ENCODE measurements at places on chromosomes 11 and 22. TPM values are rescaled to one million over a fixed set of nuclear protein-coding genes. Genes with fewer than 3 reads are reported as not detected.

- peaks cover 8% of the 10 kb centered on the region for H3K27me3 ChIP-seq
- DNase-seq, result no peak
- H3K27ac ChIP-seq, result no peak overlapping the region
- no peak overlapping the region for H3K4me3 ChIP-seq
- no peaks in the 10 kb centered on the region for H3K4me1 ChIP-seq
- no peaks in the 10 kb centered on the region for H3K36me3 ChIP-seq
Observed at GRCh38 chr11:35214792-35215193, 75.8 kb downstream of the CD44 start.

GRCh38 chr11:69310934-69311766 is 17.2 kb downstream of the MYEOV start:
- H3K4me3 ChIP-seq, result no peak overlapping the region
- H3K27ac ChIP-seq, result no peak overlapping the region
- H3K27me3 ChIP-seq, result peaks cover 4% of the 10 kb centered on the region
- no peak for DNase-seq

DNA sequence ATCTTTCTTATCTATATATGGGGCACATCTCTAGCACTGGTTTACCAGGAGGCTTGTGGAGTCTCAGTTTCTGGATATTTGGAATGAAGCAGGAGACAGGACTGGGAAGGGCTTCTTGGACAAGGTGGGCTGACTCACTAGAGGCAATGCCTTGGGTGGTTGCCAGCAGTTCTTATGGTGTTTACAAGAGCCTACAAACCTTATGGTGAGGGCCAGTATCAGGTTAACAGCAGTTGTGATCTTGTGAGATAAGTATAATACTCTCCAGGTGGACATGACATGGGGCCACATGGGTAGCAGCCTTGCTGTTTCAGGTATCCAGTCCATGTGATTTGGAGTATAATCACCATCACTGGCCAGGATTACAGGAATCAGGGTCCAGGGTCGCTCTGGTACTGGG is 10.2 kb downstream of the FUT4 start:
- no peak for DNase-seq
- no peaks in the 10 kb centered on the region for H3K27me3 ChIP-seq
- no peaks in the 10 kb centered on the region for H3K36me3 ChIP-seq
- H3K4me1 ChIP-seq, result peaks cover 39% of the 10 kb centered on the region

DNA sequence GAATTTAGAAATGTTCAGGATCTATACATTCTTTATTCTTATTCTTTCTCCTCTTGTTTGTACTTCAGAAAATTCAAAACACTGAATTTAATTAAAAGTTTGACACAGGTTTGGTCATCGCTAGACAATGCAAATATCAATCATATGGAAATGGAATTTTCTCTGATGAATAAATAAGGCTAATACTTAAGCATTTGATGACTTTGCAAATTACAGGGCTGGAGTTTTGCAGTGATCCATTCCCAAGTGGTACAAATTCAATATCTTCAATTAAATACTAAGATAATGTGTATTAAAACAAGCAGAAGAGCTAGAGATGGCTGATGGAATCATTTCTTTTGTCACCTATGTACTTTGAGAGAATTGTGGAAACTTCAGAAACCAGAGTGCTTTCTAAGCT is 439.6 kb downstream of the DYNC2H1 start:
- no peak overlapping the region for H3K27ac ChIP-seq
- no peak overlapping the region for H3K4me3 ChIP-seq
- peaks cover 3% of the 10 kb centered on the region for H3K4me1 ChIP-seq
- no peak for DNase-seq

- H3K4me3 ChIP-seq, result no peak overlapping the region
- H3K4me1 ChIP-seq, result peaks cover 26% of the 10 kb centered on the region
Observed at GRCh38 chr11:10373340-10373739, 68.5 kb downstream of the ADM start.

GRCh38 chr22:23564276-23564675 is 15.8 kb downstream of the IGLL1 start:
- H3K27ac ChIP-seq, result peak overlapping the region; percentile 47
- no peaks in the 10 kb centered on the region for H3K27me3 ChIP-seq
- peaks cover 31% of the 10 kb centered on the region for H3K4me1 ChIP-seq
- H3K4me3 ChIP-seq, result peak overlapping the region; percentile 82

- no peaks in the 10 kb centered on the region for H3K27me3 ChIP-seq
- H3K4me3 ChIP-seq, result no peak overlapping the region
- no peaks in the 10 kb centered on the region for H3K4me1 ChIP-seq
- peaks cover 28% of the 10 kb centered on the region for H3K36me3 ChIP-seq
- H3K27ac ChIP-seq, result no peak overlapping the region
Observed at GRCh38 chr11:14267861-14268635, 90.9 kb downstream of the RRAS2 start.

GRCh38 chr11:45385844-45386243 is 99.7 kb upstream of the SYT13 start:
- H3K4me3 ChIP-seq, result no peak overlapping the region
- peaks cover 42% of the 10 kb centered on the region for H3K27me3 ChIP-seq
- no peak overlapping the region for H3K27ac ChIP-seq
- no peak for DNase-seq

GRCh38 chr11:130891326-130891725 is 25.0 kb downstream of the SNX19 start:
- H3K27ac ChIP-seq, result no peak overlapping the region
- DNase-seq, result no peak
- H3K36me3 ChIP-seq, result peaks cover 14% of the 10 kb centered on the region
- no peak overlapping the region for H3K4me3 ChIP-seq
- H3K27me3 ChIP-seq, result no peaks in the 10 kb centered on the region
- H3K4me1 ChIP-seq, result no peaks in the 10 kb centered on the region

- no peak overlapping the region for H3K4me3 ChIP-seq
- DNase-seq, result no peak
- no peaks in the 10 kb centered on the region for H3K36me3 ChIP-seq
- H3K27me3 ChIP-seq, result no peaks in the 10 kb centered on the region
- H3K27ac ChIP-seq, result peak overlapping the region; percentile 59
Observed at GRCh38 chr22:32994041-32994830, 63.9 kb downstream of the SYN3 start.

DNA sequence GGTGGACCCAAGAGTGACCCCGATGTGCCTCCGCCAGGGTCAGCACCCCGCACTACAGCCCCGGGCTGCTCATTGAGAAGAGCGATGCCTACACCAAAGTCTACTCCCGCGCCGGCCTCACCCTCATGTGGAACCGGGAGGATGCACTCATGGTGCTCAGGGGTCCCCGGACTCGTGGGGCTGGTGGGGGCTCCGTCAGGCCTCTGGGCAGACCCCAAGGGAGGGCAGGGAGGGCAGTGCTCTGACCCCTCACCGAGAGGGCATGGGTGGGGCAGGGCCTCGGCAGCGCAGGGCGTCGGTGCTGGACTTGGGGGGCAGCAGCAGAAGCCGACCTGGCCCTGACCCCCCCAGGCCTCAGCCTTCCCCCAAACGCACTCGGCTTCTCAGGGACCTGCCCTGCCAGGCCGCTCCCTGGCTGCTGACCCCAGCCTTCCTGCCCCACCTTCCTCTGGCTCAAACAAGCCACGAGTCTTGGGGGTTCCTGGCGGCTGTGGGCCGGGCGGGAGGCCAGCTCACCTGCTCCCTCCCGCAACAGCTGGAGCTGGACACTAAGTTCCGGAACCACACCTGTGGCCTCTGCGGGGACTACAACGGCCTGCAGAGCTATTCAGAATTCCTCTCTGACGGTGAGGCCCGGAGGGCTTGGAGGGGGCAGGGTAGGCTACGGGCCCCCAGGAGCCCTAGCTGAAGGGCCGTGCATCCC is 2.9 kb downstream of the MUC2 start:
- no peak overlapping the region for H3K4me3 ChIP-seq
- H3K27ac ChIP-seq, result no peak overlapping the region
- no peak for DNase-seq
- no peaks in the 10 kb centered on the region for H3K36me3 ChIP-seq

GRCh38 chr11:96538622-96539021 is 148.8 kb downstream of the JRKL start:
- no peak for DNase-seq
- no peak overlapping the region for H3K27ac ChIP-seq
- peaks cover 18% of the 10 kb centered on the region for H3K4me1 ChIP-seq
- H3K4me3 ChIP-seq, result no peak overlapping the region
- peaks cover 2% of the 10 kb centered on the region for H3K36me3 ChIP-seq

DNA sequence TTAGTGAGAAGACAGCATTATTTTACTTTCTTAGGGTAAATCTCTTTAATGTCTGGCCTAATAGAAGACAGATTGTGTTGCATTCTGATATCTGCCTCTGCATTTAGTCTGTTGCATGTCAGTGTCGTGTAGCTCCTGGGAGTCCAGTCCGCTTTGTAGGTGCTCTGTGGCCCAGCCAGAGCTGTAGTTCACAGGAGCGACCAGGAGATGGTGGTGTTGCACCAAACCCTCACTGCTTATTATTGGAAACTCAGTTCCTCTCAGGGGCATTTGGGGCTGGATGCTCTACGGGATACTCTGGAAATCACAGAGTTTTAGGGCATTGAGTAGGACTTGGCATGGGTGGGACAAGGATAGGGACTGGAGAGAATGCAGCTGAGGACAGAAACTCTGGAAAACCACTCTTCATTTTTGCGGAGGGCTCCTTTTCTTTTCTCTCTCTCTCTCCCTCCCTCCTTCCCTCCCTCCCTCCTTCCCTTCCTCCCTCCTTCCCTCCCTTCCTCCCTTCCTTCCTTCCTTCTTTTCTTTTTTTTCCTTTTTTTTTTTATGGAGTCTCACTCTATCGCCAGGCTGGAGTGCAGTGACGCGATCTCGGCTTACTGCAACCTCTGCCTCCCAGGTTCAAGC is 21.7 kb downstream of the MIAT start:
- DNase-seq, result peak; percentile 47
- H3K4me3 ChIP-seq, result no peak overlapping the region
- H3K27ac ChIP-seq, result no peak overlapping the region
- peaks cover 37% of the 10 kb centered on the region for H3K4me1 ChIP-seq

GRCh38 chr11:55970935-55971334 is 1.2 kb upstream of the OR10AG1 start:
- H3K27ac ChIP-seq, result no peak overlapping the region
- DNase-seq, result no peak
- no peak overlapping the region for H3K4me3 ChIP-seq
- no peaks in the 10 kb centered on the region for H3K27me3 ChIP-seq

DNA sequence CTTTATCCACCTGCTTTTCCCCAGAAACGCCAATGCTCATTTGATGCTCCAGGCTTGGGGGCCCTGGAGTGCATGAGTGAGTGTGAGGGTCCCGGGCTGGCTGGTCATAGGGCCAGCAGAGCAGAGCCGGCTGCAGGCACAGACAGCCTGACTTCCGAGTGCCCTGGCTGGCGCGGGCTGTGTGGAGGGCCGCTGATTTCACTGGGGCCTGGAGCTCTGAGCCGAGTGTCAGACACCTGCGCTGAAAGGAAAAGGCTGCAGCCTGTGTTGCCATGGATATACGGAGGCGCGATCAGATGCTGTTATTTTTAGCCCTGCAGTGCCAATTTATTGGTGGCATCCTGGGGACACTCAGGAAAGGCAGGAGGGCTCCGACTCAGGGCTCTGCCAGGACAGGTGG is 87.6 kb downstream of the ST3GAL4 start:
- peaks cover 8% of the 10 kb centered on the region for H3K4me1 ChIP-seq
- no peak overlapping the region for H3K27ac ChIP-seq
- peaks cover 76% of the 10 kb centered on the region for H3K27me3 ChIP-seq
- no peaks in the 10 kb centered on the region for H3K36me3 ChIP-seq
- no peak overlapping the region for H3K4me3 ChIP-seq

DNA sequence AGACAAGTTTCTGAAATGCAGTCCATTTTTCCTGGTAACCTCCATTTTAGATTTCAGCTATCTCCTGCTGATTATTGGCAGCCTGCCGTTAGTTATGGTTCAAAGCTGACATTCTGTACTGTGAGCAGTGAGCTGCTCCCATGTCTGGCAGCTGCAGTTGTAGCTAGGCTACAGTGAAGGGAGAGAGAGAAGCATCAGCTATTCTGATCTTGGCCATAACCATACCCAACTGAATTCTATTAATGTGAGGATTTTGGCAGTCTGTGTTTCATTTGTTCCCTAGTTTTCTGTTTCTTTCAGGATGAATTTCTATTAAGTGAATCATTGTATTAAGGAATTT is 33.4 kb downstream of the SIK2 start:
- no peak overlapping the region for H3K4me3 ChIP-seq
- no peaks in the 10 kb centered on the region for H3K27me3 ChIP-seq
- DNase-seq, result no peak
- peaks cover 16% of the 10 kb centered on the region for H3K36me3 ChIP-seq
- peaks cover 29% of the 10 kb centered on the region for H3K4me1 ChIP-seq
- peak overlapping the region; percentile 18 for H3K27ac ChIP-seq

- H3K27me3 ChIP-seq, result no peaks in the 10 kb centered on the region
- H3K36me3 ChIP-seq, result no peaks in the 10 kb centered on the region
- DNase-seq, result no peak
- peak overlapping the region; percentile 20 for H3K27ac ChIP-seq
- peaks cover 29% of the 10 kb centered on the region for H3K4me1 ChIP-seq
Observed at GRCh38 chr11:19826606-19827005, 114.0 kb downstream of the NAV2 start.

- H3K4me3 ChIP-seq, result peak overlapping the region; percentile 39
- H3K36me3 ChIP-seq, result no peaks in the 10 kb centered on the region
- peaks cover 66% of the 10 kb centered on the region for H3K27me3 ChIP-seq
- peak; percentile 89 for DNase-seq
Observed at GRCh38 chr11:45371251-45372115, 85.3 kb upstream of the SYT13 start.

DNA sequence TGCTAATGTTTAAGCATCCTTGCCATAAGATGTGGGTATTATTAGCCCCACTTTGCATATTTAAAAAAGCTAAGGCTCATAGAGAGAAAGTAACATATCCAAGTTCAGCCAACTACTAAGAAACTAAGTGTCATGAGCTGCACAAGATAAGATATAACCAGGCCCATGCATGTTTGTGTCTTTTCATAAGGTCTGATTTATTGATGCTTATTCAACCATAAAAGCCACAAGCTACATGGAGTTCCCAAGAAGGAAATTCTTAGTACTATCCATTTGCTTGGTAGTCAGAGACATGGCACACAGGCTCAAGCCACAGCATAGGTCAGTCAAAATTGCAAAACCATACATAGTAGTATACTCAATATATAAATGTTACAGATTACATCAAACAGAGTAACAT is 488.5 kb downstream of the SOX6 start:
- H3K27ac ChIP-seq, result no peak overlapping the region
- no peak for DNase-seq
- H3K4me3 ChIP-seq, result no peak overlapping the region
- H3K36me3 ChIP-seq, result no peaks in the 10 kb centered on the region
- peaks cover 13% of the 10 kb centered on the region for H3K4me1 ChIP-seq

- no peaks in the 10 kb centered on the region for H3K36me3 ChIP-seq
- H3K4me1 ChIP-seq, result peaks cover 4% of the 10 kb centered on the region
- H3K27ac ChIP-seq, result peak overlapping the region; percentile 38
- peaks cover 5% of the 10 kb centered on the region for H3K27me3 ChIP-seq
- H3K4me3 ChIP-seq, result no peak overlapping the region
- no peak for DNase-seq
Observed at GRCh38 chr11:119976805-119977560, 160.9 kb downstream of the TRIM29 start.

GRCh38 chr22:50310949-50311444 is 3.6 kb upstream of the PLXNB2 start:
- H3K27ac ChIP-seq, result no peak overlapping the region
- no peak for DNase-seq
- peaks cover 16% of the 10 kb centered on the region for H3K4me1 ChIP-seq
- H3K36me3 ChIP-seq, result peaks cover 3% of the 10 kb centered on the region
- no peaks in the 10 kb centered on the region for H3K27me3 ChIP-seq
- H3K4me3 ChIP-seq, result no peak overlapping the region

B4GALNT4 gene
- total RNA-seq, result 294 TPM

RIMBP3B gene
- 0.36 TPM for total RNA-seq

TREH gene
- not detected for total RNA-seq

C11orf42 gene
- not detected for total RNA-seq

DRD2 gene
- total RNA-seq, result 5.5 TPM

EIF3F gene
- 366 TPM for total RNA-seq

HBB gene
- total RNA-seq, result not detected

PRRG4 gene
- 4.7 TPM for total RNA-seq

PKDREJ gene
- not detected for total RNA-seq

MMP10 gene
- total RNA-seq, result not detected

Data from mesothelial cell of epicardium (in vitro differentiated cells).